ENCODE measurements at places on chromosomes 4 and X.

DNA sequence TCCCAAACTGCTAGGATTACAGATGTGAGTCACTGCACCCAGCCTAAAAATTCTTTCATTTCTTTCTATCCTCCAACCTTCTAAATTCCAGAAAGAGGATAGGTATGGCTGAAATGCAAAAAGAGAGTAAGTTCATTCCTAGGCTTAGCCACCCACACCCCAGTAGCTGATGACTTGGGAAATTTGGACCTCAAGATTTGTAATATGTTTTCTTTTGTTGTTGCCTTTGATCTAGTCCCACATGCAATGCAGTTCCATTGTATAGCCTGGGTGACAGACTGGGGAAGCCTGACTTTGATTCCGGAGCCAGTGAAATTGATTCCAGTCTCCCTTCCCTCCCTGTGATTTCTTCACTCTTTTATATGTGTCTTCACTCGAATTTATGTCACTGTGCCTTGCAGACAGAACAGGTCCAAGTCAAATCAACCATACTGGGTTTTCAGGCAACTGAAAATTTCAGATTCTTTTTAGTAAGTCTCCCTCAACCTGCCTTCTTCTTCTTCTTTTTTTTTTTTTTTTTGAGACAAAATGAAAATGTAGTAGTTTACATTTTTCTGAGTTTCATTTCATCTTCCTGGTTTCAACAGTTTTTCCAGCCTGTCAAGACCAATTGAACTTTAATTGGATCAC, 176.2 kb upstream of the RBPJ start:
- no peak for DNase-seq

DNA sequence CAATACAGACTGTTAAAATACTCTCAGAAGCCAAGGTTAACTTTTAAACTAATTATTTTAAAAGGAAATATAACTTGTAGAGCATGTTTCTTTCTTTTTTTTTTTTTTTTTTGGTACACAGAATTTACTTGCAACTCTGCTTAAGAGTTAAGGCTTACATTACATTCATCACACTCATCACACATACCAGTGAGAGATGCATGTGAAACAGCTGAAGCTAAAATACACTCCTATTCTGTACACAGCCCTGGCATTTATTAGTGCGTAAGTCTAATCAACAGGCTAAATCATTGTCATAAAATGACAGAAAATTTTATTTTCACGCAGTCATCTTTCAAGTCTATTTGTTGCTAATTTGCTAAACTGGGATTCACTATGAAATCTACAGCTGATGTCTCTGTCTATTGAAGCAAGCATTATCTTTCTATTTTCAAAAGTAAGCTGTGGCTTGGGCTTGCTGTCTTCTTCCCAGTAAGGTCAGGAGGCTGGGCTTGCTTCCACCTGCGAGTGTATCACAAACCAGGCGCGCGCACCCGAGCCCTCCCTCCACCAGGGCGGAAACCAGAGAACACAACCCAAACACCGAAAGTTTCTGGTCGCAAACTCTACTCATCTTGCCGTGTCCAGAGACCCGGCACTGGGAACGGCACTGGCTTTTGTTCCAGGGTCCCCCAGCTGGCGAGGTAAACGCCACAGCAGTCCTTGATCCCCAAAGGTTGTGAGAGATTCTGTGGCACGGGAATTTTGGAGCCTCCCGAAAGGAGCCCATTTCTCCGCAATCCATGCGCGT, 3.9 kb downstream of the MAML3 start:
- peak; percentile 38 for DNase-seq

GRCh38 chr4:7831858-7832730, 107.6 kb downstream of the AFAP1 start:
- no peak for DNase-seq

DNA sequence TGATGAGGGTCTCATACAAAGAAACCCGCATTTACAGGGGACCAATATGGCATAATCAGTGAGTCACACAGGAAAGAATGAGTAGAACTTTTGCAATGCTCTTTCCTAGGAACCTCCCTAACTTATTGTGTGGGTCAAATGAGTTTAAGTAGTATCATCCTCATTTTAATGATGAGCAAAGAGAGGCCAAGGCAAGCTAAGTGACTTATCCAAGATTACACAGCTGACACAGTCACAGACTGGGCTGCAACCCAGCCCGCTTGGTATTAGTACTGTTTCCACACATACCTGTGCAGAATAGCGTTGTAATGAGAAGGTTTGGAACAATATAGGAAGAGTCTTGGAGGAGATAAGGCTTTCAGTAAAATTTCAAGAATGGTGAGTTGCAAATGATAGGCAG, 91.0 kb upstream of the PPP1R2C start:
- DNase-seq = no peak

DNA sequence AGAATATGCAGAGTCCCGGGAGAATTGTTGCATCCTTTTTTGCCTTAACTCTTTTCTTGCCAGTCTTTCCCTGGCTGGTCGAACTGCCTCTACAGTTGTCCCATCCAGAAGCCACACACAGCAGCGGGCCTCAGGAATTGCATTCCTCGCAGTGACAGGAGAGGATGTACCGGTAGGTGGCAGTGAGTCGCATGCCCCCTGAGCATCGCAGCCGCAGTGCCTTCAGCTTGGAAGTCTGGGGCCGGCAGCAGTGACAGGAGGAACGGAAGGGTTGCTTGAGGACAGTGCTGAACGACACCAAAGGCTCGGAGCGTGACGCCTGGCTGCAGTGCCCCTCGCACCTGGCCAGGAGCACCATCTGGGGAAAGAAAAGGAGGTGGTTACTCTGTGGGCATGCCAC, 23.5 kb downstream of the NDP start:
- peak; percentile 28 for DNase-seq

GRCh38 chrX:12329476-12329875, 191.2 kb downstream of the FRMPD4 start:
- DNase-seq = no peak
